Vagina (tissue), 2 donors: ENCODE measurements at places on chromosomes 16 and 17.
A peak's percentile ranks its signal among the peaks of the same experiment; 100 is the strongest.

GRCh38 chr16:72013888-72014581, 5.5 kb downstream of the DHODH start:
- DNase-seq = no peak
- H3K36me3 ChIP-seq = no peaks in the 10 kb centered on the region
- no peak overlapping the region for H3K4me3 ChIP-seq
- peaks cover 15% of the 10 kb centered on the region for H3K4me1 ChIP-seq
- H3K27me3 ChIP-seq = no peaks in the 10 kb centered on the region

- H3K4me3 ChIP-seq = peak overlapping the region; percentile 13
- peaks cover 11% of the 10 kb centered on the region for H3K4me1 ChIP-seq
- no peak for DNase-seq
- no peaks in the 10 kb centered on the region for H3K36me3 ChIP-seq
- H3K27me3 ChIP-seq = no peaks in the 10 kb centered on the region
Measured at GRCh38 chr16:1002399-1003166, 21.0 kb downstream of the SOX8 start.

DNA sequence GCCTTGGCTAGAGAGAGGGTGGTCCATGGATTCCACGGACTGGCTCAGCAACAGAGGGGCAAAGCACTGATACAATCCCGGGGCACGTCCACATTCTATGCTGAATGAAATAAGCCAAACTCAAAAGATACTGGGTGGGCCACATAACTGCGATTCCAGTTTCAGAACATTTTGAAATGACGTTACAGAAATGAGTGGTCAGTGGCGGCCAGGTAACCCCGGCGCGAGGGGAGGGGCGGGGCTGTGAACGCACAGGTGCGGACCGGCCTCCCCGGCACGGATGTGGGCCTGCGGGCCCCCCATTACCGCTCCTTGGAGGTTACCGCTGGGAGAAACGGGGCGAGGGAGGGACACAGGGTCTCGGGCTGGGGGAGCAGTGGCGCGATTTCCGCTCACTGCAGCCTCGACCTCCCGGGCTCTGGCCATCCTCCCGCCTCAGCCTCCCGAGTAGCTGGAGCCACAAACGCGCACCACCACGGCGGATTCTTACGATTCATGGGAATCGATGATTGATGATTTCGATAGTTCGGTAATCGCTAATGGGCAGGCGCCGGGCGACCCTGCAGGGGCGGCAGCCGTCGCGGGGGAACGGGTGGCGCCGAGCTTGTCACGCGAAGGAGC, 559 bp downstream of the MVD start:
- H3K36me3 ChIP-seq = no peaks in the 10 kb centered on the region
- H3K27ac ChIP-seq = peak overlapping the region; percentile 90
- peak overlapping the region; percentile 73 for H3K4me3 ChIP-seq
- no peak for DNase-seq
- H3K27me3 ChIP-seq = no peaks in the 10 kb centered on the region

DNA sequence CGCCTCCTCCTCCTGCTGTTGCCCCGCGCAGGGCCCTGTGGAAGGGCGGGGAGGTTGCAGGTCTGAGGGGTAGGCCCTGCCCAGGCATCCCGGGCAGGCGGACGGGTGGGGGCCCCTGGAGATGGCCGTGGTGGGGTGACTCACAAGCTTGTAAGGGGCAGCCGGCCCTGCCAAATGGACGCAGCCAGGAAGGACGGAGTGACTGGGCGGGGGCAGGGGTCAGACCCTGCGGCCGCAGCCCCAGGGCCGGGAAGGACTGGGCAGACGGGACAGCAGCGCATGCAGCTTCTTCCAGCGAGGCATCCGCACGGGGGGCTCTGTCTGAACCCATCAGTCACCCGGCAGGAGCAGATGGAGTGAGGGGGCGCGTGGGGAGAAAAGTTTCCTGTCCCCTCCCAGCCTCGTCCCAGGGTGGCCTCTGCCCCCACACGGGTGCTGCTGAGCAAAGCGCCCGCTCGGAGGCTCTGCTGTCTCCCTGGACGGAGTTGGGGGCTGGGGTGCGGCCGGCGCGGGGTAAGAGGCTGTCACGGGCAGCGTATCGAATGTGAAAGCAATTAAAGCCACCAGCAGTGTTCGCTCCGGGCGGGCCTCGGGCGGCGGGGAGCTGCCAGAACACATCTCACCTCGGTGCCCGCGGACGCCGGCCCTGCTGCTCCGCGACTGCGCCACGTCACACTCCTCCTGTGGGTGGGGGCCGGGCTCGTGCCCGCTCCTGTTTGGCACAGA, 5.4 kb upstream of the PRR35 start:
- no peak for DNase-seq
- H3K36me3 ChIP-seq = peaks cover 29% of the 10 kb centered on the region
- H3K27me3 ChIP-seq = no peaks in the 10 kb centered on the region
- peak overlapping the region; percentile 6 for H3K4me3 ChIP-seq

GRCh38 chr16:64133366-64133765, 988.5 kb downstream of the CDH11 start:
- no peaks in the 10 kb centered on the region for H3K36me3 ChIP-seq
- DNase-seq = no peak
- H3K27ac ChIP-seq = no peak overlapping the region
- H3K27me3 ChIP-seq = no peaks in the 10 kb centered on the region
- no peak overlapping the region for H3K4me3 ChIP-seq

DNA sequence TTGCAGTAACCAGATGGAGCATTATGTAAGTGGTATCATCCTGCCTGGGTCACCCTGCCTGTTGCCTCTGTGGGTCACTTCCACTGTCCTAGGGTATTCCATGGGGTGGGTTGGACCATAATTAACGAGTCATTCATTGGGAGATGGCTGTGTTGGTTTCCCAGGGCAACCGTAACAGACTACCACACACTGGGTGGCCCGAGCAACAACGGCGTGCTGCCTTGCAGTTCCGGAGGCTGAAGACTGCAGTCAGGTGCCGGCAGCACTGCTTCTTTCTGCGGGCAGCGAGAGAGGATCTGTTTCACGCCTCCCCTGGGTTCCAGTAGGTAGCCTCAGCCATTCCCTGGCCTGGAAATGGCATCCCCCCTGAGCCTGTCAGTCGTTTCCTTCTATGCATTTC, 28.9 kb upstream of the CMIP start:
- no peak for DNase-seq
- H3K27me3 ChIP-seq = no peaks in the 10 kb centered on the region
- H3K36me3 ChIP-seq = no peaks in the 10 kb centered on the region
- H3K27ac ChIP-seq = no peak overlapping the region
- no peaks in the 10 kb centered on the region for H3K4me1 ChIP-seq
- no peak overlapping the region for H3K4me3 ChIP-seq

GRCh38 chr16:496097-496886, 31.2 kb upstream of the CAPN15 start:
- no peak overlapping the region for H3K4me3 ChIP-seq
- no peak overlapping the region for H3K27ac ChIP-seq
- no peak for DNase-seq
- H3K4me1 ChIP-seq = no peaks in the 10 kb centered on the region
- H3K27me3 ChIP-seq = no peaks in the 10 kb centered on the region

DNA sequence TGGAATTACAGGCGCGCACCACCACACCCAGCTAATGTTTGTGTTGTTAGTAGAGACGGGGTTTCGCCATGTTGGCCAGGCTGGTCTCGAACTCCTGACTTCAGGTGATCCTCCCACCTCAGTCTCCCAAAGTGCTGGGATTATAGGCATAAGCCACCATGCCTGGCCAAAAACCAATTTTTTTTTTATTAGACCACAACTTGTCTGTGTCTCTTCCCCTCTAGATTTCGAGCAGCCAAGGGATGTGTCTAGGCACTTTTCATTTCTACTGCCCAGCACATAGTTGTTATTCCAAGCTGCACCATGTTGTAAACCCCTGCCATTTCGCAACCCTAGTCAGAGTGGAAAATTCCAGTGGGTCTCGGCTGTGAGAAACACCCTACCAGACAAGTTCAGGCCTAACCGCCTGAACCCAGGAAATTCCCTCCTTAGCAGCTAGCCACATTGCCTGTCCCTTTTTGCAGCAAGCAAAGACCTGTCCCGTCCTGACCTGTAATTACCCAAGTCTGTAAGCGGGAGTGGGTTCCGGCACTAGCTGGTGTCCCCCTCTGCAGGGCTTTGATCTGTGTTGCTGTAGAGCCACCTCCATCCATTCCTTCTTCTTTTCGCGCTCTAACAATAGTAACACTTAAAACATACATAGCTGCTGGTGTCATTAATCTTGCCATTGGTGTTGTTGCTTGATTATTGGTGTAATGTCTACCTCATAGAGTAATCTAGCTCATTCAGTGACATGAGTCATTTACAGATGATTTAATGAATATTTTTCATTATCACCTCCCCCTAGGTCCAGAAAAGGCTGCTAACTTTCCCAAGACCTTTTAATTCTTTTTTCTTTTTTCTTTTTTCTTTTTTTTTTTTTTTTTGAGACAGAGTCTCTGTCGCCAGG, 77.3 kb upstream of the ATF7IP2 start:
- H3K27ac ChIP-seq = no peak overlapping the region
- no peaks in the 10 kb centered on the region for H3K4me1 ChIP-seq
- H3K4me3 ChIP-seq = no peak overlapping the region
- no peaks in the 10 kb centered on the region for H3K27me3 ChIP-seq
- DNase-seq = no peak

- H3K27me3 ChIP-seq = no peaks in the 10 kb centered on the region
- H3K4me1 ChIP-seq = no peaks in the 10 kb centered on the region
- no peak for DNase-seq
- no peak overlapping the region for H3K4me3 ChIP-seq
- no peak overlapping the region for H3K27ac ChIP-seq
- H3K36me3 ChIP-seq = no peaks in the 10 kb centered on the region
Measured at GRCh38 chr17:73746314-73747073, 102.2 kb upstream of the SDK2 start.

- H3K4me1 ChIP-seq = no peaks in the 10 kb centered on the region
- no peak overlapping the region for H3K27ac ChIP-seq
- H3K36me3 ChIP-seq = no peaks in the 10 kb centered on the region
- peak; percentile 77 for DNase-seq
- H3K4me3 ChIP-seq = no peak overlapping the region
Measured at GRCh38 chr17:73910206-73910605, 266.0 kb upstream of the SDK2 start.

GRCh38 chr17:48593840-48594537, 410 bp upstream of the HOXB5 start:
- H3K4me1 ChIP-seq = peaks cover 34% of the 10 kb centered on the region
- peaks cover 6% of the 10 kb centered on the region for H3K27me3 ChIP-seq
- no peak overlapping the region for H3K4me3 ChIP-seq
- no peak for DNase-seq
- no peak overlapping the region for H3K27ac ChIP-seq
- H3K36me3 ChIP-seq = no peaks in the 10 kb centered on the region

DNA sequence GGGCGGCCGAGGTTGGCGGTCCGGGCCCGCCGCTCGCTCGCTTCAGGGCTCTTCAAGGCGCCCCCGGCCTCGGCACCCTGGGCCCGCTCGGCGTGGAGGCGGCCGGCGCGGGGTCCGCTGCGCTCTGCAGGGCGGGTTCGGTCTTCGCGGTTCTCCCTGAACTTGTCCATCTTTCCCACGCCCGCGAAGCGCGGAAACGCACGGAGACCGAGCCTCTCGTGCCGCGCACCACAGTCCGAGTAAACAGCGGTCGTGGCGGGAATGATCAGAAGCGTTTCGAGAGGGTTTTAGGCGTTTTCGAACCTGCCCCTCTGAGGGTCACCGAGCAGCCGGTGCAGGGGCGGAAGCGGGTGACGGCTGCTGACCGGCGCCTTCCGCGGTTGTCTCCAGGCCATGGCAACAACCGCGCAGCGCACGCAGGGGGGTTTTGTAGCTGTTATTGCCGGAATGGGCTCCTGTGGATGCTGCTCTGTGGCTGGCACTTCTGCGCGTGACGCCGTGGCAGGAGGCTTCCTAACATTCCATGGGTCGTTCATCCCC, 414 bp downstream of the NARF start:
- H3K27me3 ChIP-seq = no peaks in the 10 kb centered on the region
- H3K4me3 ChIP-seq = peak overlapping the region; percentile 94
- H3K27ac ChIP-seq = peak overlapping the region; percentile 100
- H3K36me3 ChIP-seq = no peaks in the 10 kb centered on the region
- H3K4me1 ChIP-seq = peaks cover 19% of the 10 kb centered on the region
- peak; percentile 87 for DNase-seq

DNA sequence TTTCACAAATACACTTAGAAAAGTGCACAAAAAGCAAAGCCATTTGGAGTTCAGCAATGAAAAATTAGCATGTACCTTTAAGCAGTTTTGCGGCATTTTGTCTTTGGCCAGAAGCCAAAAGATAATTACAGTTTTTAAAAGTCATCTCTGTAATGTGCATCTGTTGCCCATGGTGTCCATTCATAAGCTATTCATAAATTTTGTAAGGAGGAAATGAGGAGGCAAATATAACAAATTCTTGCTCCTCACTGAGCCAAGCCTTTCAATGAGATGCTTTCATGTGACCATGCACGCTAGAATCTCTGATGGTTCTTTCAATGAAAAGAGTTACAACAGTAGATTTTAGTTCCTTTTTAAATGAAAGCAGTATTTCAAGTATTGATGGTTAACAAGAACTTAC, 247.1 kb upstream of the MON1B start:
- H3K27me3 ChIP-seq = no peaks in the 10 kb centered on the region
- H3K4me3 ChIP-seq = no peak overlapping the region
- no peaks in the 10 kb centered on the region for H3K36me3 ChIP-seq

- H3K27ac ChIP-seq = no peak overlapping the region
- H3K36me3 ChIP-seq = no peaks in the 10 kb centered on the region
- peaks cover 6% of the 10 kb centered on the region for H3K27me3 ChIP-seq
- DNase-seq = no peak
Measured at GRCh38 chr17:44310609-44311376, 2.4 kb downstream of the RUNDC3A start.

- no peaks in the 10 kb centered on the region for H3K27me3 ChIP-seq
- H3K27ac ChIP-seq = no peak overlapping the region
Measured at GRCh38 chr16:89156740-89157645, 14.6 kb upstream of the CDH15 start.

GRCh38 chr17:80270104-80270503, 9.5 kb downstream of the RNF213 start:
- DNase-seq = no peak
- H3K27me3 ChIP-seq = no peaks in the 10 kb centered on the region
- H3K27ac ChIP-seq = no peak overlapping the region
- no peak overlapping the region for H3K4me3 ChIP-seq
- H3K4me1 ChIP-seq = peaks cover 9% of the 10 kb centered on the region

DNA sequence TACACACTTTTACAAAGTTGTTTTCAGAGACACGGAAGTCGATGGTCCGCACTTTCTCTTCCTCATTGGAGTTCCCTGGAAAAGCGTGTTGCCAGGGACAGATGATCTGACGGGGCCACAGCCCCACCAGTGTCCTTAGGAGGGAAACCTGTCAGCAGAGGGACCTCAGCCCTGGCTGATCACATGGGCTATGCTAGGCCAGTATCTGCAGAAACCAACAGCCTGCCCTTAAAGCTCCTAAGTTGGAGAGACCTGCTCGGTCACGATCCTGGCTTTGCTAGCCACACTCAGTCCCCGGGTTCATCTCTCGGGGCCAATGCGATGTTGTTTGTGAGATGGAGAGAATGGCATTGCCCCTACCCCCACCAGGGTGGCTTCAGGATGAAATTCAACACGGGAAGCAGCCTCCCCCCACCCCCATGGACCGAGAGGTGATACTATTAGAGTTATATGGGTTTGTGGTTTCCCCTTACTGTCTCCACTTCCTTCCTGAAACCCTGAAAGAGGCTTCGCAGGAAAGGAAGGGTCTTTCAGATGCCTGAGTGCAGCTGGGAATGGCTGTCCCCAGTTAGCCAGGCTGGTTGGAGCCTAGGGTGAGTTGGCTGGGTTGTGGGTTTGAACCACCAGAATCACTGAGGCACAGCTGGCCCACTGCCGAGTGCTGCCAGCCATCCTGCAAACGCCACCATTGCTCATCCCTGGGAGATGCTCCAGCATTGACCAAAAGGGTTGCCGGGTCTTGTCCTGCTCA, 16.6 kb downstream of the RMI2 start:
- H3K36me3 ChIP-seq = no peaks in the 10 kb centered on the region
- H3K27ac ChIP-seq = peak overlapping the region; percentile 34
- peaks cover 75% of the 10 kb centered on the region for H3K4me1 ChIP-seq
- no peak for DNase-seq
